ENCODE measurements at places on chromosomes 11 and 22.

DNA sequence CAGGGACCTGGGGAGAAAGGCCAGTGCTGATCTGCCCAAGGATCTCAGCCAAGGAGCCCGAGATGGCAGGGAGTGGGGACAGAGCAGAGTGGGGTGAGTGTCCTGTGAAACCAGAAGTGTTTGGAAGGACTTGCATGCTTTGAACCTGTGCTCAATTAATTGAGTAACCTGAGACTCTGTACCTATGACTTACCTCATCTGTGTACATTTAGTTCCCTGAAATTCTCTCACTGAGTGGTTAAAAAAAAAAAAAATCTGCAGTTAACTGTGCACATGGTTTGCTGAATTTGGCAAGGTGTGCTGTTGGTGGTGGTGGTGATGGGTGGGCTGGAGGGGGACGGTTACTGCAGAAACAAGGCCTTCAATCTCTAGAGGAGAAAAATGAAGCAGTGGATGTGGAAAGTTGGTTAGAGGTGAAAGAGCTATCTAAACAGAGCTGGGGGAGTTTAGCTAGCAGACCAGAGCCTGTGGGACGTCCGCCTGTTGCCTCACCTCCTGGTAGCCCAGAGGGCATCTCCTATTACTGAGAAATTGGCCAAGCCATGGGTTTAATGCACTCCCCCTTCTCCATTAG is 8.3 kb upstream of the SORL1-AS1 start:
- no peak for DNase-seq

GRCh38 chr22:17576470-17576869 is 13.2 kb downstream of the SLC25A18 start:
- DNase-seq, result no peak

GRCh38 chr22:39351689-39352214 is 2.0 kb downstream of the SYNGR1 start:
- DNase-seq, result no peak

DNA sequence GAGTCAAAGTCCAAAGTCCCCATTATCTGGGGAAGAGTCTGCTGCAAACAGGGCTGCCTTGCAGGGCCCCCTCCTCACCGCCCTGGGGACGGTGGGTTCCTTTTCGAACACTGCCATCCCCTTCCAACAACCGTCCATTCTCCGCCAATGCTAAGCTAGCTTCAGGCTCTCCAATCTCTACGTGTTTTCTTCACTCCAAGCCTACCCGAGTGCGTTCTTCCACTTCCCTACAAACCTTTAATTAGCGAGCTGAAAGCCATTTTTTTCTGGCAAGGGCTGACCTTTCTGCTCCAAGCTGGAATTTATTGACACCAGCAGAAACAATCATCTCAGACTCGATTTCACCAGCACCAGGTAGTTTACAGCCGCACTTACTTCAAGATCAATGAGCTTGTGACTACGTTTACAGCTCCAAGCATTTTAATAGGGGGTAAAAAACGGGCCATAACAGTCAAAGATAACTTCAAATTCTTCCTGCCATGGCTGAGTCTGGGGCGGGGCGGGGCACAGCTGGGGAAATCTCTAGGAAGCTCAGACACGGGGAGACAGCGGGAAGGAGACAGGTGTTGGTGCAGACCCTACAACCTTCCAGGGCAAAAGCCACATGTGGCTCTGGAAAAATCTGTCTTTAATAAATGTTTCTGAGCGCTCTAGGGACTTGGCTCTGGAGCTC is 82.2 kb downstream of the PHF21B start:
- no peak for DNase-seq

- no peak for DNase-seq
Measured at GRCh38 chr11:120055646-120056045, 82.3 kb downstream of the TRIM29 start.

Data from cerebellar nuclear complex (tissue), 1 donor.